SK-MEL-5 (cell line): ENCODE measurements at places on chromosomes 2 and 18.

- no peak for DNase-seq
Measured at GRCh38 chr18:14959550-14959949, 211.6 kb downstream of the ANKRD30B start.

DNA sequence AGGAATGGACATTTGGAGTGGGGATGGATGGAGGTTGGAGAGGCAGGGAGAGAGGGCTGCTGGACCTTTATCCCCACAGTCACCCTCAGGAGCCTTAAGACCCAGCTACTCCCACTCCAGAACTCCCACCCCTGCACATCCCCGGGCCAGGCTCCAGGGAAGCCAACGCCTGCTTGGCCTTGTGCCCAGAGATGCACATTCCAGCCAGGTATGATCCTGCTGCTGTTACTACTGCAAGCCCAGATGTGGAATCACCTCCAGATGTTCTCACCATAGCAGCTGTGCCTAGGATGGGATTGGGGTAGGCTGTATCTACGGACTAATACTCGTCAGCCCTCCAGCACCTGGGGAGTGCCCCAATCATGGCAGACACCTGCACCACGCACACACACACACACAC, 71.7 kb downstream of the ZFP36L2 start:
- DNase-seq, result no peak

DNA sequence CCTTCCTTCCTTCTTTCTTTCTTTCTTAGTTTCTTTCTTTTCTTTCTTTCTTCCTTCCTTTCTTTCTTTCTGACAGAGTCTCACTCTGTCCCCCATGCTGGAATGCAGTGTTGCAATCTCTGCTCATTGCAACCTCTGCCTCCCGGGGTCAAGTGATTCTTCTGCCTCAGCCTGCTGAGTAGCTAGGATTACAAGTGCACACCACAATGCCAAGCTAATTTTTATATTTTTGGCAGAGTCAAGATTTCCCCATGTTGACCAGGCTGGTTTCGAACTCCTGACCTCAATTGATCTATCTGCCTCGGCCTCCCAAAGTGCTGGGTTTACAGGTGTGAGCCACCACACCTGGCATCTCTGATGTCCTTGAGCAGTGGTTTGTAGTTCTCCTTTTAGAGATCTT, 48.5 kb downstream of the IL1R2 start:
- DNase-seq, result no peak

DNA sequence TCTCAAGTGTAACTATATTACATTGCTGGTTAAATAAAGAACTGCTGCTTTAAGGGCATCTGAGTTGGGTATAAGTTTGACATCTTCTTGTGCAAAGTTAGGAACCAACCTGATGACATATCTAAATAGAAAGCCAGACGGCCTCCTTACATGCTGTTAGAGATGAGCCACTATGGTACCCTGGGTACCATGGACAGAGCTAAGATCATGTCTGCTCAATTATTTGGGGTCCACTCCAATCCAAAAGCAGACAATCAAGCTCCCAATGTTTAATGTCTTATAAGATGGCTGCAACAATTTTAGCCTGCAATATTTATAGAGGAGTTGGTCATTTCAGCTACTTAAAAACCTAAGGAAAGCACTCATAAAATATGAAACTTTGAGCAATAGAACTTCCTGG, 86.2 kb downstream of the UPP2 start:
- no peak for DNase-seq

DNA sequence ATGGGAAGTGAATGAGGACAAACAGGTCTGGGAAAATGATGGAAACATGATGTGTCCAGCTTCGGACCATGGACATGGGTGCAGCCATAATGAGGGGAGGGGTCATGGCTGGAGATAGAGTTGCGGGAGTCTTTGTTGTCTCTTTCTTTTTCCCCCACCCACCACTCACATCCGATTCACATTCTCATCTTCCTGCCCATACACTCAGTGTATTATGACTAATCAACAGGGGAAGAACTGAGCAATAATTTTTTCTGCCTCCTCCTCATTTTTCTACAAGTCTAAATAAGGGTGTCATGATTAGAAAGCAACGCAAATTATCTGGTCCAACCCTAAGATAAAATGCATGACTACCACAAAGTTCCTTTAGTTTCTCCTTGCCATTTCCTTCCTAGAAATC, 5.7 kb upstream of the SERPINB2 start:
- no peak for DNase-seq

GRCh38 chr2:190887089-190887488, 6.5 kb downstream of the GLS start:
- no peak for DNase-seq

GRCh38 chr2:195818526-195818925, 161.5 kb downstream of the SLC39A10 start:
- DNase-seq, result no peak

DNA sequence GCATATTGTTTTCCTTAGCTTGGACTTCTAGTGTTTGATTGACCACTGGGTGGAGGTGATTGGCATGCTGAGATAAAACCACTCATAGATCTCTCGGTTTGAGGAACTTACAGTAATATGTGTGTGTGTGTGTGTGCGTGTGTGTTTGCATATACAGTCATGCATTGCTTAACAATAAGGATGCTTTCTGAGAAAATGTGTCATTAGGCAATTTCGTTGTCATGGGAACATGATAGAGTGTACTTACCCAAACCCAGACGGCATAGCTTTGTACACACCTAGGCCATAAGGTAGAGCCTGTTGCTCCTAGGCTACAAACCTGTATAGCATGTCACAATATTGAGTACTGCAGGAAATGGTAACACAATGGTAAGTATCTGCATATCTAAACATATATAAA, 167.3 kb downstream of the NYAP2 start:
- DNase-seq, result no peak

GRCh38 chr18:35592298-35592697, 10.8 kb downstream of the GALNT1 start:
- DNase-seq, result no peak

GRCh38 chr2:172053486-172053885, 31.8 kb upstream of the DLX1 start:
- no peak for DNase-seq
